ENCODE measurements at places on chromosomes 1 and 21.

GRCh38 chr1:27659497-27660299, 12.3 kb downstream of the IFI6 start:
- peak; percentile 96 for DNase-seq

DNA sequence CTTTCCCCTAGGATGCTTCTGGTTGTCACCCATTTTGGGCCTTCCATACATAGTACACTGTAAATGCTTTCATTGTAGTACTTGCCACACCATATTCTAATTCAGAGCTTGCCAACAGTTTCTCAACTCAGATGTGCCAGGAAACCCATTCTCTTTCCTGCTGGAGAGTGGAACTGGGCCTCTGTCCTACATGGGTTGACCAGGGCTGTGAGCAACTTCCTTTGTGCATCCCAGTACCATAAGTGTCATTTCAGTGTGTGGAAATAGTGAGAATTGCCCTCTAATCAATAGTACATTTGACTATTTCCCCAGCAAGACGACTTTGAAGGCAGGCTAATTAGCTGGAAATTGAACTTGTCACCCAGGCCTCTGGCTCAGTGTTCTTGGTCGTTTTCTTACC, 74.8 kb downstream of the MTR start:
- no peak for DNase-seq

GRCh38 chr1:55255901-55256300, 40.7 kb upstream of the USP24 start:
- DNase-seq: no peak

- no peak for DNase-seq
Observed at GRCh38 chr1:62724430-62724829, 36.2 kb upstream of the DOCK7 start.

DNA sequence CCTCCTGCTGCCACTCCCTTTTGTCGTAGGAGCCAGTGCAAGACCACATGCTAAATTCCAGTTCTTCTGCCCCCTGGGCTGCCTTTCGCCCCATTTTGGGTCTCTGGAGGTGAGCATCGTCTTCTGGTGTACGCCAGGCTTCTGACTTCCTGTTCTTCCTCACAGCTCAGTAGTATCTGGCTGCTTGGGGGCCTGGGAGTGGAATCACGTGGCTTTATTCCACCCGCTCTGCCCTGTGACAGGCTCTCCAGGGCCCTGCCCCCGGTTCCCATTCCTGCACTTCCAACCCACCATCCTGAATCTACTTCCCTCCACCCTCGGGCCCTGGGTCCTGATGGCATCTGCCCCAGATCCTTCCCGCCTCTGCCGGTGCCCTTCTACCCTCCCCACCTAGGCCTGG, 3.6 kb downstream of the NFASC start:
- no peak for DNase-seq

DNA sequence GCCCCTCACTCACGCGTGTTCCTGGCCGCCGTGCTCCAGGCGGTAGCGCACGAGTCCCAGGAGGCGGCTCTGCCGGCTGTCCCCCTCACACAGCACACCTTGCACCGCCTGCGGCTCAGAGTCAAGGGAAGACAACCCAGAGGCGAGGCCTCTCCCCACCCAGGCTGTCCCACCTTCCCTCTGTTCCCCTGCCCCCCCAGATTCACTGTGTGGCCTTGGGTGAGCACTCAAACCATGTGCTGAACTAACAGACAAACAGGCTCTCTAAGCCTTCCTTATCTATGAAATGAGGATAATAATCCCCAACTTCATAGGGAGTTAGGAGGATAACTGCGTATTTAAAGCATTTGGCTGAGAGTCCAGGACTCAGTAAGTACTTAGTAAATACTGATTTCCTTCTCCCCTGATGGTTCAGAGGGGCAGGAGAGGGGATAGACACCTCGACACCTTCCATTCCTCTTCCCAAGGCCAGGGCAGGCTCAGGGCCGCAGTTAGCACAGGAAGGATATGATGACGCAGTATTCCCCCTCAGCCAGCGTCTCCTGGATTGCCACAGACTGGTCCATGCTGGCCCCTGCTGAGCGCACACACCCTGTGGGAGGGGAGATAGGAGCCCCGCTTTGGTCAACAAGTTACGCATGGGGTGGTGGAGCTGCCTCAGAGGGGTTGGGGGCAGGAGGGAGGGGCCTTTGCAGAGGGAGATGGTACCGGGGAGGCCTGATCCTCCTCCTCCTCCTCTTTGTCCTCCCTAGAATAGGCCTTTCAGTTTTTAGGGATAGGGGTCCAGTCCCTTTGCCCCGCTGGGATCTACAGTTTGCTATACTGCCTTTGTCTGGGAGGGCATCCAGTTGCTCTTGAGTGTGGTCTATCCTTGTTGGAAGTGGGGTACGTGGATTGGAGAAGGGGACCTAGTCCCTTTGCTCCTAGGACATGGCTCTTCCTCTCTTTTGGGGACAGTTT, 830 bp downstream of the INPP5B start:
- peak; percentile 61 for DNase-seq

- no peak for DNase-seq
Observed at GRCh38 chr1:109225308-109225707, 11.6 kb downstream of the SARS1 start.

GRCh38 chr1:74913978-74914377, 181.0 kb downstream of the TYW3 start:
- DNase-seq: no peak

GRCh38 chr1:234342774-234343173, 30.5 kb upstream of the COA6 start:
- no peak for DNase-seq

- no peak for DNase-seq
Observed at GRCh38 chr21:31753949-31754707, 22.2 kb upstream of the SCAF4 start.

- DNase-seq: no peak
Observed at GRCh38 chr1:20079661-20080305, 9.8 kb downstream of the PLA2G5 start.

- DNase-seq: peak; percentile 53
Observed at GRCh38 chr1:247332215-247332622, 552 bp upstream of the ZNF496 start.

- DNase-seq: no peak
Observed at GRCh38 chr1:156387870-156388173, 18.8 kb downstream of the RHBG start.

DNA sequence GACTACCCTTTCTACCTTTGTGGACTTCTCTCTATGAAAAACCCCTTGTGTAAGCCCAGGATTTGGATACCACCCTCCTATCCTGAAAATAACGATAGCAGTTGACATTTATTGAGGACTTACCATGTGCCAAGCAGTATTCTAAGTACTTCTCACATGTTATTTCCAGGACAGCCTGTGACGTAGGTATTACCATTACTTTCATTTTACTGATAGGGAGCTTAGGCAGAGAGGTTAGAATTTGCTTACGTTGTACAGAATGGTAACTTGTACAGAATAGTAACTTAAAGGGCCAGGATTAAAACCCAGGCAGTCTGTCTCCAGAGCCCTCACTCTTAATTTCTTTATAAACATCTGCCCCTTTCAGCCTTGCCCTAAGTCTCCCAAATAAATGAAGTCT, 138.3 kb downstream of the NTMT2 start:
- DNase-seq: no peak

- DNase-seq: no peak
Observed at GRCh38 chr1:43879414-43879813, 54.2 kb upstream of the ARTN start.

DNA sequence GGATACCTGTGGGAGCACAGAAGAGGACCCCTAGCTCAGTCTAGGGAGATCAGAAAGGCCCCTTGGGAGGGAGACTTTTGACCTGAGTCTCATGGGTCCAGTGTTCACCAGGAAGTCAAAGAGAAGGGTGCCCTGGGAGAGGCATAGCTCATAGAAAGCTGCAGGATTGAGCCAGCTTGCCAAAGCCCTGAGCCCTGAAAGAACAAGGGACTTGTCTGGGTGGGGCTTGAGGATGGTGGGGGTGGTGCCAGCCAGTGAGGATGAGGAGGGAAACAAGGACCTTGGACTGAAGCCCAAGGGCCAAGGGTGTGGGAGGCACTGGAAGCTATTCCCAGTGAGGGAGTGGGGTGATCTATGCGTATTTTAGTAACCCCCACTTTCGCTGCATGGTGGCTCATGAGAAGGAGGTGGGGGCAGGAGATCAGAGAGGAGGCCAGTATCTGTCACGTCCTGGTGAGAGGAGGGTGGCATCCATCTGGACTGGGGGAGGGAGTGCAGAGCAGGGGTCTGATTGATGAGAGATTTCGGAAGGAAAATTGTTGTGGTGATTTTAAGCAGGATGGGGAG, 28.4 kb downstream of the DMBX1 start:
- DNase-seq: no peak

DNA sequence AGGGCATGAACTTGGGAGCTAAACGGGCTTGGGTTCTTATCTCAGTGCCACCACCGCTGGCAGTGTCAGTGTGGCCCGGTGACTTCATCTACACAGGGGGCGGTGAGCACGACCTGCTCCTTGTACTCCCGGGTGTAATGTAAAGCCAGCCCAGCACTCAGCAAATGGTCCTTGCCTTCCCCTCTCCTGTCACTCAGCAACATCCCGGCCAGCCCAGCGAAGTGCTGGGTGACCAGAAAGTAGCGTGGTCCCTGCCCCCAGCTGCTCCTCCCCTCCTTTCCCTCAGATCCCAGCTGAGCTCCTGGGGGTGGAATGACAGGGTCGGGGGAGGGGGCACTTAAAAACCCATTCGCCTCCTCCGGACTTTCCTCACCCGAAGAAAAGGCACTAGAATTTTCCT, 7.2 kb downstream of the KCNN3 start:
- DNase-seq: no peak

- no peak for DNase-seq
Observed at GRCh38 chr1:208113011-208113410, 131.2 kb downstream of the PLXNA2 start.

GRCh38 chr1:185991266-185991665, 257.1 kb downstream of the HMCN1 start:
- DNase-seq: no peak

- DNase-seq: no peak
Observed at GRCh38 chr21:30391492-30392025, 4.3 kb upstream of the KRTAP13-1 start.
